H1 (cell line): ENCODE measurements at places on chromosomes 7 and 10. TPM values are rescaled to one million over a fixed set of nuclear protein-coding genes. Genes with fewer than 3 reads are reported as not detected.
A peak's percentile ranks its signal among the peaks of the same experiment; 100 is the strongest.

DNA sequence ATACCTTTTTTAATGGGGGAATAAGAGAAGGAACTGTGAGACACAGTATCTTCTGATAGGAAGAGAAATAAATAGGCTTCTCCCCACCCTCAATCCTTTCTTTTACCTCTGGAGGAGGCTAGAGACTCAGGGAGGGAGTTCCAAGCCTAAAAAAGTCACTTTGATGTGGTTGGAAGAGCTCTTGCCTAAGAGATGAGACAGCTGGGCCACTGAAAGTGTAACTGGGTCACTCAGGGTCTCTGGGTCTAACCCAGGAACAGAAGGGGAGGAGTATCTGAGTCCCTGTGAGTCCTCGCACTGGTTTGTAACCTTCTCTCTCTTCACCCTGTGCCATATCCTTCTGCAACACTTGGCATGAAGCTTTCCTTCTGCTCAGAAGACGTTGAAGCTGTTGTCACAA, 222.9 kb upstream of the AGK start:
- DNase-seq = no peak

GRCh38 chr10:31888442-31888841, 40.2 kb downstream of the ARHGAP12 start:
- DNase-seq = no peak

GRCh38 chr10:50508315-50509051, 115.3 kb downstream of the SGMS1 start:
- DNase-seq = no peak

DNA sequence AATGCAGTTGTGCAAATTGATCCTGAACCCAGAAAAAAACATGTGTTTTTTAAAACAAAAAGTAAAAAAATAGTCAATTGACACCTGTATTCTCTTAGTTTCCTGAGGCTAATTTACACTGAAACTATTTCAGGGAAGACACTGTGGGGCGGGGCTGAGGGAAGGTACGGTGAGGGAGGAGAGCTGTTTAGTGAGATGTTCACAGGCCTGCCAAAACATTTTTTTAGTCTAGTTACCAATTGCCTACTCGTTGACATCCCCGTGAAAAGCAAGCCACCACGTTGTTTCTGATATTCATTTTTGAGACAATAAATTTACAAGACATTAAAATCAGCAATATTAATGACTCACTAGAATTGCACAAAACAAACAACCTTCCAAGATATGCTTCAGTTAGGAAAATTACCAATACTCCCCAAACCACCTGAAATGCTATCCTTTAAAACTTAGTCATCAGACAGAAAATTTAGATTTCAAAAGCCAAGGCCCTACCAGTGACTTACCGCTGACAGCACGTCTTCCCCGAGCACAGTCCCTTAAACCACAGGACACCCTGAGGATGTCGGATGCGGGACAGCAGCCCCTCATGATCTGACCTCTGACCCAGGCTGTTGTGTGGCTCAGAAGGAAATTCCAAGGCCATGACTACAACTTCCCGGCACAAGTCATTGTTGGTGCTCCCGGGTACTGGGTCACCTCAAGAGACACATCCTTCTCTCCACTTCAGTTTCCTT, 279.2 kb downstream of the PRPF18 start:
- no peak for DNase-seq

DNA sequence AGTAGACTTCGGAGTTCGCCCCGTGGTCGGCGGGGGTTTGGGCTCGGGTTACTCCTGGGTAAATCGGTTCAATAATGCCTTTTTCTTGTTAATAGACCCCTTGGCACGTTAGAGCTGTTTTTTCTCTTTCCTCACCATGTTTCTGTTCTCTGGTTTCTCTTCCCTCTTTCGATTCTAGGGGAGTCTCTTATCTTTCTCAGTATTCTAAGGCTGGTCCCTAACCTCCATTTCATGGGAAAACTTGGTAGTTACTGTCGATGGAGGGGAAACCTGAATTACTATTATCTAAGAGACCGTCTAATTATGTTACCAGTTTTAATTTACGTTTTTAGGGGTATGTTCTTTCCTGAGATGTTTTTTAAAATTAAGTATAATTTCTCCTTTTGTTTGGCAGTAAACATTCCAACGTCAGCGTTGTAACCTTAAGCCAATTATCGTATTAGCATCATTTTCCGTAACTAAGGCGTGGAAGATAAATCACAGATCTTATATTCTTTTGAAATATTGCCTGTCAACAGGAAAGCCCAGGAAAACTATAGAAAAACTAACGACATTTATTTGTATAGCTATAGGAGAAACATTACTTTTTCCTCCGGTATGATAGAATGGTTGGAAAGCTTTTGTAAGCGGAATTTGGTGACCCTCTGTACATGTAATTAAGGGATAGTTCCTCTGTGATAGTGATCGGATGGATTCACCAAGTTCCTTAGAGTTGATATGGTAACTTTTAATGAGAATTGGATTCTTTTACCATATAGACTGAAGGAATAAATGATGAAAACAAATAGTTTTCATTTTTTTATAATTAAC, 847 bp downstream of the BTAF1 start:
- DNase-seq = no peak

GRCh38 chr10:65348637-65349036, 1577.2 kb upstream of the LRRTM3 start:
- no peak for DNase-seq

- DNase-seq = no peak
These were observed 17.0 kb downstream of the CPA4 start for GRCh38 chr7:130309986-130310385.

DNA sequence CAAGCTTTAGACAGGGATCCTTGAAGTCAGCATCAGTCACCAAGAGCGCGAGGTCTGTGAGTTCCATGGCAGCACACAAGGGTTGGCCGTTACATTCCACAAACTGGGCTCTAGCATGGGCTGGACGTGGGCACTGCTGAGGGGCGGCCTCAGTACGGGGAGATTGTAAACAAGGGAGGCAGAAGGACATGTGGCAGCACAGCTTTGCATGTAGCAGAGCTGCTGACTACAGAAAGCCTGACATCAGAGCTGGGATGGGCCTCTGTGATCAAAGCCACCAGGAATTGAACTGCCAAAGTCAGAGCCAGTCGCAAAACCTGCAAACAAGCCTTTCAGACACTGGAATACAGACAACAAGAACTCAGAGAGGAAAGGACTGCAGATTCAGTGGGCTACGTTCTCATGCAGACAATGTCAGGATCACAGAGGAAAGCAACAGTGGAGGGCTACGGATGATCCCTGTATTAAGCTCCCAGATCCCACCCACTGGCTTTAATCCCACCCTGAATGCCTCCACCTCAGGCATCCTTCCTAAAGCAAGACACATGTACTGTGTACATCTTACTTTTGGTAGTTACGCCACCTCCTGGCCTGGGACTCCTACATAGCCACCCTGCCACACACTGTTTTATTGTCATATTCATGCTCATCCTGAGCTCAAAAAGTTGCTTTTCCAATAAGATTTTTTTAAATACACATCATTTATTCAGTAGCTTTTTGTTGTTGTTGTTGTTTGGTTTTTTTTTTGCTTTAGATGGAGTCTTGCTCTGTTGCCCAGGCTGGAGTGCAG, 291.1 kb upstream of the IMMP2L start:
- no peak for DNase-seq

DNA sequence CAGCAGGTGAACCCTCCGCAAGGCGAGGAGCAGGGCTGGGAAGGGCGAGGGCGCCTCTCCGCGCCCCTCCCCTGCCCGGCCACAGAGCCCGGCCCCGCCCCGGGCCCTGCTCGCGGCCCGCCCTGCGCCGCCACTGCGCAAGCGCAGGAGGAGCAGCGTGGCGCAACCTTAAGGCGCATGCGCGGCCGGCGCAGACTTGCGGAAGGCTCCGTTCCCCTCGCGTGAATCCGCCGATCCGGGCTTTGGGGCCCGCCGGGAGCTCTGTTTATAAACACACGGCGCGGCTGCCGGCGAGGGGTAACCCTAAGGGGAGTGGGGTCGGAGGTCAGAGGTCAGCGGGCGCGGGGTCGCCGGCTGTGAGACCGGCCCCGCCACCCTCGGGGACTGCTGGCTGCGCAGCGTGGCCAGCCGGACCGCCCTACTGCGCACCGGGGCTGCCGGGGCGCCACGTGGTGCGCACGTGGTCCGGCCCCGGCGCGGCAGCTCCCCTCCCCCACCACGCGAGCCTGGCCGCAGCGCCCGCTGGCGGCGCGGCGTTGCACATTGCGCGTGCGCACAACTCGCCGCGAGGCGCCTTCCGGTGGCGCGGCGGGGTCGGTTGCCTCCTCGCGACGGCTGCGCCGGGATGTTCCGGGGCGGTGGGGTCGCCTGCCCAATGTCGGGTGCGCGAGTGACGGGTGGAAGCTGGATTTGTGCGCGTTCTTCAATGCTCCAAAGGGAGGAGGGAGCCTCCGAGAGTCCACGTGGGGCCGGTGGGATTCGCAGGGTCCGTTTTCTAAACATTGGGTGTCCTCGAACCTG, 40.2 kb upstream of the FOXK1 start:
- peak; percentile 80 for DNase-seq

- no peak for DNase-seq
These were observed 29.4 kb downstream of the ZNRF2 start for GRCh38 chr7:30313793-30314192.

DNA sequence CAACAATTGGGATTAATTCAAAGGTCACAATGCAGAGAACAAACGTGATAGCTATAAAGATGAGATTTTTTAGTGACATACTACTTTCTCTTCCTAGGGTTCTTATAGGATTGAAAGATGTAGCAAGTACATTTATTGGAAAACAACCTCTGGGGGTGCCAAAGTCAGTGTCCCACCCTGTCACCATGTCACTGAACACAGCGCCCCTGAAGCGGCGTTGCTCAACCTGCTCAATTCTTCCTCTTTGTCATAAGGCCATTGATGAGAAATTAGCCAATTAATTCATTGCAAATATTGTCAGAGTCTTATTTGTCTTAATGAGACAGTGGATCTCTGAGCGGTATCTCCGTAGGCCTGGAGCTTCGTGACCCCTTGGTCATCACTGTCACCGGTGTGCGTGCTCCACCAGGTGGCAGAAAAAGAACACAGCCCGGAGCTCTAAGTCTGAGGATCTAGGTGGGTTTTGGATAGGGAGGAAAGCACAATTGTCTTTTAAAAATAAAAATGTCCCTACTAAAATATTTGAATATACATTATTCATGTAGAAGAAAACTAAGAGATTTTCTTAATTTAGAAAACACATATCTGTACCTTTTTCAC, 362.6 kb downstream of the PAXIP1 start:
- DNase-seq = no peak

DNA sequence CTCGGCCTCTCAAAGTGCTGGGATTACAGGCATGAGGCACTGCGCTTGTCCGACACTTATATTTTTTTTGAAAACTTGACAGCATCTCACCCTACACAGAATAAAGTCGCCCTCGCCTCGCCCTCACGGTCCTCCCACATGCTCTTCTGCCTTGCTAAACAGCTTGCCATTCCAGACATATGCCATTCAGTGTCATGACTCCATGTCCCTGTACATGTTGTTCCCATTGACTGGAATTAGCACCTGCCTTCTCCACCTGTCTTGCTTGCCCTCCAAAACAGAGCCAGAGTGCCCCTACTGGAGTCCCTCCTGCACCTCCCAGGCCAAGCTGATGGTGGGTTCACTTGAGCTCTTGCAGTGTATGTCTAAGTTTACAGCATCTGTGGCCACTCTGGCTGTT, 6.2 kb downstream of the NIPSNAP2 start:
- DNase-seq = no peak

- DNase-seq = no peak
These were observed 37.6 kb downstream of the MCU start for GRCh38 chr10:72729528-72729927.

GRCh38 chr7:77753173-77753572, 45.1 kb downstream of the TMEM60 start:
- no peak for DNase-seq

DNA sequence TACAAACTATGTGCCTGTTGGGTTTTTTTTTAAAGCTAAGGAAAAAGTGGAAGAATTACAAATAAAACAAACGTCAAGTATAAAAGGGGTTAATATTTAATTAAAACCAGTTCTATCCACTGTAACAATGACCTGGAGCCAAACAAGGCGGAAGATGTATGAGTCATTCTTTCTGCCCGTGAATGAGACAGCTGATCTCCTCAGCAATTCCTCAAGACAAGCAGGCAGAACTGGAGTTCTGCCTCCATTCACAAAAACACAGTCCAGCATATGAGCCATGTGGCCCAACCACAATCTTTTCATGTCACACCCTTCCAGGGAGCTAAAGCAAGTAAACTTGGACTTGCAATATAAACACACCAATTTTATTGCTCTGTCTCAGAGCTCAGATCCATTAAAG, 8.4 kb downstream of the ETV1 start:
- DNase-seq = no peak

- no peak for DNase-seq
These were observed 64.3 kb downstream of the PDGFA start for GRCh38 chr7:455110-455928.

DNA sequence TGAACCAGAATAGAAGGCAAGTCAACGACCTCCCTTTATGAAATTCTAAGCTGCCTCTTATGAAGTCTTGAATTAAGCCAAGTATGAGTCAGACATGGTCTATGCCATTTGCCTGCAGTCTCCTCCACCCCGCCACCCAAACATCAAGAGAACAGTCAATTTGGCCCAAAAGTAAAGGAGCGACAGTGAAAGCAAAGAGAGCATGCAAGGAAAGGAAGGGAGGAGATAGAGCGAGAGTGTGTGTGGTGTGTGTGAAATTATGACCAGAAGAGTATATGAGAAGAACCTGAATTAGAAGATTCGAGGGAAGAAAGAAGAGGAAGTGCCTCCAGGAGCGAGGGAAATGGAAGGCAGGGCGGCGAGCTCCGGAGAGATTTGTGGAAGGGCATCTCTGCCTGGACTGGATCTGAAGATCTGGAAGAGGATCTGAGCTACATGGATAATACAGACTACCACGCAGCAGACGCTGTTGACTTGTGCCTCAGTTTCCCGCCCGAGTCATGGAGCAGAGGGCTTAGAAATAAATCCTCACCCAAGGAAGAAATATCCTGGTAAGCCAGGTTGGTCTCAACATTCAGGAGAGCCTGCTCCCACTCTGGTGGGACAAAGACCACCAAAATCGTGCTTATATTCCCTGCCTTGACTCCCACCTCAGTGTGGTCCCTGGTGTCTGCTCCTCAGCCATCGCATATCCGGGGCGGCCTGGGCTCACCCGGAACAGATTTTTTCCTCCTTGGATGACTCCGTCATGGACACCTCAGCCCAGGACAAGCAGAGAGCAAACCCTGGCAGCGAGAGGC, 459 bp downstream of the ZDHHC6 start:
- no peak for DNase-seq

- DNase-seq = no peak
These were observed 180.4 kb downstream of the TMEM26 start for GRCh38 chr10:61272781-61273180.

DNA sequence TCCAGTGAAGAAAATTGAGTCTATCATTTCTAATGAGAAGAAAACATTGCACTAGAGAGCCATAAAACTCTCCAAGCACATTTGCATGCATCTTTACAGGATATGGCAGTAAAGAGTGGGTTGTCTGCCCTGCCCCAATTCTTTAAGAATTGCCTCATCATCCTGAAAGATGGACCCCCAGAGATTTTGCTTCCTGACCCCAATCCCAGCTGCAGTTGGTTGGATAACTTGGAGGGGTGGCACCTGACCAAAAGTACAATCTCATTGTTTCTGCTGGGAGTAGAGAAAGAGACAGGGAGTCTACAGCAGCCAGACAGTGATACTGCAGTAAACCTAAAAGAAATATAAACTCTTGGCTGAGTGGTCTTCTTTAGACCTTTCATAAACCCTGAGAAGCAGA, 49.1 kb upstream of the ADCY1 start:
- no peak for DNase-seq

The EVX1 gene
- not detected in 2 replicates for total RNA-seq

The CYP2W1 gene
- total RNA-seq = not detected in 2 replicates

The FBXL13 gene
- total RNA-seq = 1.2 and 2.8 TPM in 2 replicates

The AKR1C4 gene
- not detected in 2 replicates for total RNA-seq

The SUGCT gene
- total RNA-seq = 3.0 and 5.4 TPM in 2 replicates

The ANKRD1 gene
- total RNA-seq = not detected in 2 replicates
